ENCODE measurements at places on chromosomes 11 and 22. TPM values are rescaled to one million over a fixed set of nuclear protein-coding genes. Genes with fewer than 3 reads are reported as not detected.
A peak's percentile ranks its signal among the peaks of the same experiment; 100 is the strongest.

The ADAMTS15 gene
- total RNA-seq = 1.5 TPM

GRCh38 chr11:86072211-86072610, 3.3 kb upstream of the PICALM start:
- DNase-seq = no peak

DNA sequence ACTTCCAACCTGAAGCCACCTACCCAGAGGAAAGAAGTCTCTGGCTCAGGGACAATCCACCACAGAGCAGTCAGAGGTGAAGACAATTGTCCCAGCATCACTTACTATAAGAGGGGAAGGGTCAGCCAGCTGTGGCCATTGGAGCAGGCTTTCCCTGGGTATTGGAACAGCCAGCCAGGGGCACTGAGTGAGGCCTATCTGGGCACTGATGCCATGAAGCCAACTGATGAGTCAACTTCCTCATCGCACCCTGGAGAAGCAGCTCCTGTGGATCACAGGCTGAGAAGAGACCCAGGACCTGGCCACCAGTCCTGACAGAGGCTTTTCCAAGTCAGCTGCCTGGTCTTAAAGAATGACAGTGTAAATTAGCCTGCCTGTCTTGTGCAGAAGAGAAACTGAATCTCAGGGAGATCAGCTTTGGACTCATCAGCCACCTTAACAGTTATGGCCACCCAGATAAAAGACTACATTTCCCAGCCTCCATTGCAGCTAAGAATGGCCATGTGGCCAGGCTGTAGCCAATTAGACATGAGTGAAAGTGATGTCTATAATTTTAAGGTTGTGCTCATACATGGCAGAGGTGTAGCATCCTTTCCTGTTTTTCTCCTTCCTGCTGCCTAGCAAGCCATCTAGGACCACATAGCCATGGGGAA, 19.0 kb downstream of the CHST1 start:
- no peak for DNase-seq

GRCh38 chr11:72293910-72294615, 50.1 kb upstream of the PHOX2A start:
- no peak for DNase-seq

- no peak for DNase-seq
Observed at GRCh38 chr22:19806213-19807160, 45.9 kb downstream of the TBX1 start.

GRCh38 chr22:38946771-38947170, 10.6 kb upstream of the APOBEC3A start:
- DNase-seq = peak; percentile 30

All from H9 (cell line).